Pericardium fibroblast (primary cell): ENCODE measurements at places on chromosomes 5 and 9. TPM values are rescaled to one million over a fixed set of nuclear protein-coding genes. Genes with fewer than 3 reads are reported as not detected.

Gene GOLGA2
- 95.8 and 97.2 TPM in 2 replicates for total RNA-seq

Gene AQP3
- total RNA-seq, result 5.4 and 34.3 TPM in 2 replicates

Gene DIRAS2
- 0.12 and 0.17 TPM in 2 replicates for total RNA-seq

Gene TMEM250
- 58.7 and 76.2 TPM in 2 replicates for total RNA-seq

Gene PCDHGB7
- total RNA-seq, result 8.3 and 12.5 TPM in 2 replicates
